Neuronal stem cell (in vitro differentiated cells): ENCODE measurements at places on chromosomes 7 and 10.

DNA sequence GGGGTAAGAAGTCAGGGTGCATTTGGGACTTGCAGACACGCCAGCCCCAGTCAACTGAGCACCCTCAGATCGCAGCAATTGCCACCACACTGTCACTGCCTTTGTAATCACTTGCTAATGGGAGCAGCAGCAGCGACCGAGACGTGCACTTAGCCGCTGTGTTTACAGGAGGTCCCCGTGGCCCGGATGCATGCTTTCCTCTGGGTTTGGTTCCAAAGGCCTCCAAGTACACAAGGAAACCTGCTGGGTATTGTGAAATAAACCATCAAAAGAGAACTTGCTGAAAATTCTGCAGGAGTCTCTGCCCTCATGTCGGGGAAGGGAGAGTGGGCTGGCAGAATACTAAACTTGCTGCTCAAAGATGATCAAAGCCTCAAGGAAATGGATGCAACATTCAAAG is 341.7 kb downstream of the DNAJB6 start:
- no peak overlapping the region for H3K27ac ChIP-seq
- H3K4me1 ChIP-seq: peaks cover 59% of the 10 kb centered on the region
- H3K27me3 ChIP-seq: no peaks in the 10 kb centered on the region
- peaks cover 33% of the 10 kb centered on the region for H3K36me3 ChIP-seq
- no peak overlapping the region for H3K4me3 ChIP-seq

DNA sequence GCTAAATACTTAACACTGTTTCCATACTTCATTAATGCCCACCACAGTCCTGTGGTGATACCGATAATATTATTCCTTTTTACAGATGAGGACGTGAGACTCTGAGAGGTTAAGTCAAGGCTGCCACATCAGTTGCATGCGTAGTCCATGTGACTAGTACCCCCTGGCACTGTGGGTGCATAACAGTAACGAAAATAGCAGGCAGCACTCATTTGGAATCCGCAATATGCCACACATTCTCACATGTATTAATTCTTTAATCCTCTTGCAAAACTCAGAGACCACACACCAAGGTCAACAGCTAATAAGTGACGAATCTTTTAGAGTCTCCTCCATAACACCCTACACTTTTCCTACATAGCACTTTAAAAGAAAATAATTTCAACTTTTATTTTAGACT is 99.5 kb upstream of the HABP2 start:
- DNase-seq: no peak
- H3K4me1 ChIP-seq: no peaks in the 10 kb centered on the region
- H3K4me3 ChIP-seq: no peak overlapping the region
- H3K36me3 ChIP-seq: no peaks in the 10 kb centered on the region
- no peak overlapping the region for H3K27ac ChIP-seq

DNA sequence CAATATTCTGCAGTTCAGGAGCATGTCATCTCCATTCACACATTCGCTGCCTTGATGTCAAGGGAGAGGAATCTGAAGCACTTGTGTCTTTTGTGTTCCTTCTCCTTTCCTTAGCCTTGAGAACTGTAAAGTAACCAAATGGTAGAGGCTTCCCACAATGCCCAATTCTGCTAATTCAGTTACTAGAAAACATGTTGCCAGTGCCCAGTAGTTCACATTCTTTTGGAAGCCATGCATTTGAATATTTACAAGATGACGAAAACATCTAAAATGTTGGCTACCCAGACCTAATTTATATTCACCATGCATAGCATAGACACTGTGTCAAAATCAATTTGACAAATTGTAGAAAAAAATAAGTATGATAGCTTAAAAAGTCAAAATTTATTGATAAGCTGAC is 852.7 kb upstream of the PHF14 start:
- no peaks in the 10 kb centered on the region for H3K36me3 ChIP-seq
- H3K27ac ChIP-seq: no peak overlapping the region
- no peaks in the 10 kb centered on the region for H3K27me3 ChIP-seq
- no peak for DNase-seq

DNA sequence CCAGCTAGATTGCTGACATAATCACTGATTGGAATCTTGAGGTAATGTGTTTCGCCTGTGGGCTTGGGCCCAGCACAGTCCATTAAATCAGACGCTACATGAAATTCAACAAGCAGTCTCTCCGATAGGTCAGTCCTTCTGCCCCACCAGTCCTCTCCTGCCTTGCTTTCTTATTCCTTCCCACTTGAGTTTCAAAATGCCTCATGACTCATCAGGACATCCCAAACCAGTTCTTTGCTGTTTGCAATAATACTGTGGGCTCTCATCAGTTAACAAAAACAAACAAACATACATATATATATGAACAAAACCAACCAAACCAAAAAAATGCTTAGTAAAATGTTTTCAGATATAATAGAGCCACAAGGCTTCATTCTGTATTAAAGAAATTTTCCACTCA is 599.0 kb downstream of the SORCS1 start:
- no peaks in the 10 kb centered on the region for H3K36me3 ChIP-seq
- H3K4me1 ChIP-seq: no peaks in the 10 kb centered on the region
- H3K27me3 ChIP-seq: no peaks in the 10 kb centered on the region
- no peak overlapping the region for H3K4me3 ChIP-seq
- no peak for DNase-seq

DNA sequence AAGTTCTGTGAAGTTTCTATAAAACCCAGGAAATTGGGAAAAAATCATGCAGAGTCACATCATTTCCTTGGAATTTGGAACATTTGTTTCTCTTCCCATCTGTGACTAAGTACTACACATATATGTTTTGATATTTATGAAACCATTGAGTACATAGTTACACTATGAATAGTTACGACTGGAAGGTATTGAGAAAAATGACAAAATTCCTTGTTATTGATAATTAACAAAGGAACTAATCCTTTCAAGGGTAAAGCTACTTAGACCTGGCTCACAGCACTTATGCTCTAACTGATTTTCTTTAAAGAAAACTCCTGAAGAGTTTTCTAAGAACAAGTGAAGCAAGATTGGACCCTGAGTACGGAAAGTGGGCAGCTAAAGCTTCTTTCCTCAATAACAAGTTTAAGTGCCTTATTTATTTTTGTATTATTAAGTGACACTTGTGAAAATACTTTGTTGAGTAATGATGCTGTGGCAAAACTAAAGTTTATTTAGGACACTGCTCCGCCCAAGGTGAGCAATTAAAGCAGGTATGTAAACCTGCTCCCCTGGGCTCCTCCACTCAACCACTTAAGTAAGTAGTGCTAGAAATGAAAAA is 12.0 kb upstream of the GLCCI1 start:
- H3K27me3 ChIP-seq: no peaks in the 10 kb centered on the region
- no peak for DNase-seq
- H3K36me3 ChIP-seq: no peaks in the 10 kb centered on the region
- no peak overlapping the region for H3K27ac ChIP-seq
